ENCODE measurements at places on chromosomes 11 and 22.

GRCh38 chr11:60183591-60184205, 815 bp upstream of the MS4A6A start:
- no peak for DNase-seq

- no peak for DNase-seq
Observed at GRCh38 chr11:61969838-61970662, 2.6 kb upstream of the FTH1 start.

DNA sequence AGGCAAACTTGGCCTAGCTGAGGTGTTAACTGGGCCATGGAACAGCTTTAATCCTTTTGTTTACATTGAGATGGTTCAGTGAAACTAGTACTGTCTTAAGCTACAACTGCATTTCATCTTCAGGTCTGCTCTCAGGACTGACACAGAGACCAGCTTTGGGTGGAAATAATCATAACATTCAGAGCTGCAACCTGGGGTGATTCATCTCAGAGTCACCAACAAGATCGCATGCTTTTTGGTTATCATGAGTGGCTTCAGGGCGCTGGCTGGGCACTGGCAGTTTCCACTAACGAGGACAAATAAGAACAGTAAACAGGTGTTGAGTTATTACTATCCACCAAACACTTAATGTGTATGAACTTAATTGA, 60.9 kb upstream of the PAX6 start:
- DNase-seq, result no peak

GRCh38 chr11:1042626-1043562, 6.4 kb upstream of the MUC6 start:
- no peak for DNase-seq

DNA sequence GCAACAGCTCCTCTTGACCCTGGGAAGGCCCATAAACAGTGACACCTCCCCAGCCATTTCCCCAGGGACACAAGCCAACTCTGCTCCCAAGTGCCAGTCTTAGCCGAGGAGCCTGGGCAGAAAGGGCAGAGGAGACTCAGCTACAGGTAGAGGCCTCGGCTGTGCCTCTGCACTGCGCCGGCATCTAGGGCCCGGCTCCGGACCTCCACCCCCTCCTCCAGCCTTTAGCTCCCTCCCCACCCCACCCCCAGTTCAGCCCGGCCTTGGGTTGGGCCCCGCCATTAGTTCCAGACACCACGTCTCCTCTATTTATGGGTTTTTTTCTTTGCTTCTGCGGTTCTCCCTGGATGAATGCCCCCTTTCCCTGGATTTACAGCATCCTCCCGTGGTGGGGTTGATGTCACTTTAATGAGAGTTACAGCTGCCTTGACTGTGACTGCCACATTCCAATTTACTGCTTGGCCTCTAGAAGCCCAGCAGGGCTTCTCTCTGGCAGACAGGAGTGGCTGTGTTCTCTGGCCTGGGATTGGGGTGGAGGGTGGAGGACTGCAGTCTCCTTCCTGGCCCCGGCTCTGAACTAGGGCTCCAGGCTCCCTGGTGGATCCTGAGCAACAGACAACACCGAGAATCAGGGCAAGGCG, 13.5 kb upstream of the OAF start:
- DNase-seq, result no peak

- DNase-seq, result no peak
Observed at GRCh38 chr11:11211186-11211585, 141.9 kb downstream of the CSNK2A3 start.

- no peak for DNase-seq
Observed at GRCh38 chr11:100805506-100806199, 118.6 kb downstream of the ARHGAP42 start.

GRCh38 chr22:19847345-19847632, 7.4 kb downstream of the GNB1L start:
- no peak for DNase-seq

- DNase-seq, result no peak
Observed at GRCh38 chr11:70732023-70732880, 333.9 kb downstream of the CTTN start.

- DNase-seq, result no peak
Observed at GRCh38 chr11:130551388-130551787, 102.9 kb downstream of the ADAMTS15 start.

DNA sequence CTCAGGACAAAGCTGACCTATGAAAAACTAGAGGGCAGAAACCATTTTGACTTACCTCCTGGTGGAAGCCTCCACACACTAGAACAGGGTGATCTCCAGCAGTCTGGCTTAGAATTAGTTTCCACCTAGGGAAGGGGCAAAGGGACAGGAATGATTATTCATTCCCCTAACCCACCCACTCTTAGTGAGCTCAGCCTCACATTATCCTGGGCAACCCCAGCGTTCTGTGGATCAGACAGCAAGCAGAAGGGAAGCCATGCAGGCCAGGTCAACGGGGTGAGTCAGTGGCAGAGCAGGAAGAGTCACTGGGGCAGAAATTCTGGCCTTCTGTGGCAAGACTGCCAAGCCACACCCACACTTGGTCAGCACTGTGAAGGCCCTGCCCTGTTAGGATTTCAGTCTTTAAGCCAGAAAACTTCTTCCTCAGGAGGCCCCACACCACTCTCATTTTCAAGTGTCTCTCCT, 10.5 kb downstream of the NUMA1 start:
- DNase-seq, result no peak

DNA sequence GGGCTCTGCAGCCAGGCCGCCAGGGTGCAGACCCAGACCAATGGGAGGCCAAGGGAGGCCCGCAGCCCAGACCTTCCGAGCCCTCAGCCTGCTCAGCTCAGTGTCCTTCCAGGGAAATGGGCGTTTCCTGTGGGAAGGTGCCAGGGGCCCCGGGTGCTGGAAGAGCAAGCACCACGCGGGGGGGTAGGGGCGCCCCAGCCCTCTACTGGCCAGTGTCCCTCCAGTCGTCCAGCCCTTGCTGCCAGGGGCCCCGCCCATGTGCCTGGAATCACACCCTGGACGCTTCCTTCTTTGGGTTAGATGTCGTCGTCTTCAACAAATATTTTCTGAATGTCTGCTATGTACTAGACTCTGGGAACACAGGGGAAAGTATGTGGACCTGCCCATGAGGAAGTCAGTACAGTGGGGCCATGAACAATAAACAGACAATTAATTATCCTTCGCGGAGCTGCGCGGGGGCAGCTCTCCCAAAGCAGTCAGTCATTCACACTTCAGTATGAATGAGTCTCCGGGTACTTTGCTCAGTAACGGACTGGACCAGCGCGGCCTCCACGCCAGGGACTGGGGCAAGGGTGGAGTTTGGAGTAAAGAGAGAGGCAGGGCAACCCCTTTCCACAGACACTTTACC, 60.2 kb downstream of the CDKN1C start:
- no peak for DNase-seq

DNA sequence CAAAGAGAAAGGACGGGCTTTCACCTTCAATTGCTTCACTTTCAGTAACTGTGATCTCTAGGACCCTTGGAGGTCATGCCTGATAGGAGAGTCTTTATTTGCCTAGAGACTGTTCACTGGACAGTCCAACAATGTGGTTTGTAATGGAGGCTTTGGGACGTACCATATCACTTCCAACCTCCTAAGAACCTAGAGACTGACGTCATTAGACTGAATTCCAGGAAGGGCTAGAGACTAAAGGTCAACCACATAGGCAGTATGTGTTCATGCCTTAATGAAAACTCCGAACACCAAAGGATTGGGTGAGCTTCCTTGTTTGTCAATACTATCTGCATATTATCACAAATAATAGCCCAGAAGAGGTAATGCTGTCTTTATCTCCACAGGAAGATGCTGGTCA, 53.7 kb upstream of the CNTN5 start:
- no peak for DNase-seq

GRCh38 chr22:50470491-50470890, 4.3 kb downstream of the SBF1 start:
- DNase-seq, result no peak

DNA sequence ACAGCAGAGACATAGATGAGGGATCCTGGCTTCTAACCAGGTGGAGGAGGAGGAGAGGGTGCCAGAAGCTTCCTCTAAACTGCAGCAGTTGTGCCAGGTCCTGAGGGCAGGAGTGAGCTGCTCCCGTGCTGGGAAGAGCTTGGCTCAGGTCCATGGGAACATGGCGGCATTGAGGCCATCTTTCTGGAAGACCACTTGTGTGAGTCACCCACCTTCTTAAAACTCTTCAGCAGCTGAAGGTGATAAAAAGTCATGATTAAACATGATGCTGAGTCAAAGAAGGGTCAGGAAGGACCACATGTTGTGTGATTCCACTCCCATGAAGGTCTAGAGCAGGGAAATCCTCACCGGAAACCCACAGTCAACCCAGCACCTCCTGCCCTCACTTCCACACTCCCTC, 35.1 kb downstream of the LINC01488 start:
- DNase-seq, result no peak

- no peak for DNase-seq
Observed at GRCh38 chr22:31818481-31819392, 64.9 kb downstream of the DEPDC5 start.

- no peak for DNase-seq
Observed at GRCh38 chr22:48568736-48569330, 1258.8 kb downstream of the BRD1 start.

GRCh38 chr11:86403458-86403857, 28.8 kb downstream of the CCDC81 start:
- DNase-seq, result no peak

GRCh38 chr11:898540-899190, 11.9 kb downstream of the CHID1 start:
- no peak for DNase-seq

GRCh38 chr22:38921120-38921519, 36.3 kb upstream of the APOBEC3A start:
- DNase-seq, result peak; percentile 22

DNA sequence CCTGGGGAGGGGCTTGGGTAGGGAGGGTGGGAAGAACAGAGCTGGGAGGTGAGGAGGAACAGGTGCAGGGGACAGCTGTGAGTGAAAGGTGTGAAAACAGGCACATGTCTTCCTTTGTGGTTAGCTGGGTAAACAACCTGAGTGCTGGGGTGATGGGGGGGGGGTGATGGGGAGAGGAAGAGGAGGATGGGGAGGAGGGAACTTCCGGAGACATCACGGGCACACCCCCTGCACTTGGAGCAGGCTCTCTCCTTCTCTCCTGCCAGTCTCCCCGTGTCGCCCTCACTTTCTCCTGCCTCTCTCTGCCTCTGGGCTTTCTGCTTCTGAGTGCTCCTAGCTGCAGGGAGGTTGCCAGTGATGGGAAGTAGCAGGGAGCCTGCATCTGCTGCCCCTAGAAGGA, 8.8 kb downstream of the CXCR5 start:
- DNase-seq, result peak; percentile 61

DNA sequence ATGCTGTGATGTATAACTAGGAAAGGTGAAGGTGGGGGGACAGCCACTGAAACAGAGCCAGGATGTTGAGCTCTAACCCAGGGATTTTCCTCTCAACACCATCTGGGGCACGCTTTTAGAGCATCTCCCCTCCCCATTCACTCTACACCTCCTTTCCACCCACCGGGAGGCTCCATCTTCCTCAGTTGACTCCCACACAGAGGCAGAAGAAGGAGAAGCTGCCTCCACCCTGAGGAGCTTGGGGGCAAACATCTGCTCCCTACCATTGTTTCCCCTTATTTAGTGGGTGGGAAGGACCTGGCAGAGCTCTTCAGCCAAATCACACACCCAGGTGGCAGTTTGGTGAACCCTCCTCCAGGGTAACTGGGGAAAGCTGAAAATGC, 50.0 kb upstream of the ADA2 start:
- peak; percentile 48 for DNase-seq

DNA sequence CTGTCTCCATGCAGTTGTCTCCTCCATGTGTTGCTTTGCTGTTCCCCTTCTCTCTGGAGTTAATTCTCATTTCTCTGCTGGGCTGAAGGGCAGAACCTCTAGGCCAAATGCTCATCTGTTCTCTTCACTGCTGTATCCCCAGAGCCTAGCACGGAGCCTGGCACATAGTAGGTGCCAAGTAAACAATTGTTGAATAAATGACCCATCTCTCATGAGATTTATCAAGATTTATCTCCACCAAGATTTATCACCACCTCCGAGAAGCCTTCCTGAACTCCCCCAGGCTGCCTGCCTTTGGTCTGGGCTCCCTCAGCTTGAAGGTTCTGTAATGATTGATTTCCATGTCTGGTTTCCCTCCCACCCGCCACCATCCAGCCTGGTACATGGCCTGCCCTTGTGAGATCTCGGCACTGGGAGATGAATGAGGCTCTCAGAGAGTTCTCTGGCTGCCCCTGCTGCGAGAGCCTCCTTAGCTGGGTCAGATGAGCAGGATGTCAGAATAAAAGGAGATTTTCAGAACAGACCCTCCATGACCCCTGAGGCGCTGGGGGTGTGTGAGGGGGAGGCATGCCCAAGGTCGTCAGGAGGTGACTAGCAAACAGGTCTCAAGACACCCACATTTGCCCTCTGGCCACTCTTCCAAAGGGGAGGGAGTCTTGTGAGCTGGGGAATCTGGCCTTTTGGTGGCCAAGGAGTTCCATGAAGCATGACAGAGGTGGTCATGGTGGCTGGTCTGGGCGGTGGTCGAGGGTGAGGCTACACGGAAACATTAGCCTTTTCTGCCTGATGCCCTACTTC, 2.4 kb upstream of the GDPD5 start:
- no peak for DNase-seq

GRCh38 chr11:66216911-66217310, 51.5 kb upstream of the RAB1B start:
- no peak for DNase-seq

DNA sequence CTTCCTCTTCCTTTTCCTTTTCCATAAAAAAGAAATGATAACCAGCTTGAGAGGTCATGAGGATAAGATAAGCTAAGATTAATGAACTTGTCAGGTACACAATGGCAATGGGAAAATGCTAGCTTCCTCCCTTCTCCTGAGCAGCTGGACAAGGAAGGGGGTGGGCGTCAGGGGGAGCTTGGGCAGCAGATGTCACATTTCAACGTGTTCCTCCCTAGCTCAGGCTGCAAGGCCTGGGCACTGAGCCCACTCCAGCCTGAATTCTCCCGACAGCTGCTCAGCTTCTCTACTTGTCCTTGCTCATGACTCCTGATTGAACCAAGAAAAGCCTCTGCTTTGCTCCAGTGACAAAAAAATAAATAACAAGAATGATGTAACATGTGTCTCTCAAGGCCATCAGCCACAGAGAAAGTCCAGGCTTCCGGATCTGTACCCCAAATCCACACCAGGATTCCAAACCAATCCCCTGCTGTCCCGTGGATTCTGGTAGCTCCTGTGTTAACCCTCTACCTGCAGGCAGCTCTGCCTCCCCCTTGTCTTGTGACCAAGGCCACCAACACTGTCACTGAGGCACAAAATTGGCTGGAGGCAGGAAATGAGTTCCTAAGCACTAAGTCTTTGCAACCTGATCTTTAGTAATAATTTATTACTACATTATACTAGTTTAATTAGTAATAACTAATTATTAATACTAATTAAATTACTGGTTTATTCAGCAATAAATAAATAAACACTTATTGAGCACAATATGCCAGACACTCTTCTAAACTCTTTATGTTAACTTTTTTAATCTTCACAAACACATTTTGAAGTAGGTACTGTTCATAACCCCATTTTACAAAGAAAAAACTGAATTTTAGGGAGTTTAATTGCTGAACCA, 146.5 kb downstream of the CCDC34 start:
- DNase-seq, result peak; percentile 76
